T-helper 2 cell (primary cell): ENCODE measurements at places on chromosomes 7 and 10.

- no peak for DNase-seq
Measured at GRCh38 chr7:40675741-40676140, 540.9 kb downstream of the SUGCT start.

- no peak for DNase-seq
Measured at GRCh38 chr7:132381742-132382472, 194.4 kb downstream of the PLXNA4 start.

GRCh38 chr7:116525913-116526861 is 1.4 kb downstream of the CAV1 start:
- peak; percentile 26 for DNase-seq

- no peak for DNase-seq
Measured at GRCh38 chr7:158406364-158406763, 181.3 kb downstream of the PTPRN2 start.

DNA sequence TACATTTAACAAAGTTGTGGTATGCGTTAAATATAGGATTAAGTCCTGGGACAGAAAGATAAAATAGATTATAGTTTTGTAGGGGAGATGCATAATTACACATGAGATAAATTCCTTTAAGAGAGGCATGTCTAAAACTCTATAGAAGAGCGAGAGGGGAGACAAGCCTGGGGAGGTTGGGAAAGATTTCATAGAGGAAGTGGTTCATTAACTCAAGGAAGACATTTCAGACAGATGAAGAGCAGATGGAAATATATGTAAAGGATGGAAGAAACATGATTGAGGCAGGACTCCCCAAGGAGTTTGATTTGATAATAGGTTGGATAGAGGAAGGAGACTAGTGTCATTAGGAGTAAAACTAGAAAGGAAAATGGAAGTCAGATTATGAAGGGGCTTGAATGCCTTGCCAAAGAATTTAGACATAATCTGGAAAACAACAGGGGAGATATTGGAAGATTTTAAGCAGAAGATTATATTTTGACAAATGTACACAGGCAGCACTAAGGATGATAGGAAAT is 96.1 kb downstream of the PHTF2 start:
- DNase-seq = no peak

DNA sequence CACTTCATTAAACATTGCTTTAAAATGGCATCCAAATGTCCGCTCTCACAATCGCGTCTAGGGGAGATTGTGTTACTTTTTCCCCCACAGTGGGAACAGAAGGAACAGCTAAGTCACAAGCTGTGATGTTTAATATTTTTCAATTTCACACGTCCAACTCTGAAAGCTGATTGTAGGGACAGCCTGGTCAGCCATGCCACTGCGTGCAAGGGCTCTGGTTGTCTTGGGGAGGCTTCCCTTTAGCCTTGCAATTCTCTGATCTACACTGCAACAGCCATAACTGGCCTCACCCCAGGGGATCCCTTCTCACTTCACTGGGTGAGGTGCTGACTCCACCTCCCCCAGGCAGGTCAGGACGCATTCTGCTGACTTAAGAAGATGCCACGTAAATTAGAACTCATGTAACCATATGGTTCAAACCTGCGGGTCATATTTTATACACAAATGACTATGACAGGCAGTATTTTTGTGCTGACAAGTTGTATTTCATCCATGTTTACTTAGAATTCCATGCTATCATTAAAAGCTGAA is 425.2 kb upstream of the NFE2L3 start:
- no peak for DNase-seq

DNA sequence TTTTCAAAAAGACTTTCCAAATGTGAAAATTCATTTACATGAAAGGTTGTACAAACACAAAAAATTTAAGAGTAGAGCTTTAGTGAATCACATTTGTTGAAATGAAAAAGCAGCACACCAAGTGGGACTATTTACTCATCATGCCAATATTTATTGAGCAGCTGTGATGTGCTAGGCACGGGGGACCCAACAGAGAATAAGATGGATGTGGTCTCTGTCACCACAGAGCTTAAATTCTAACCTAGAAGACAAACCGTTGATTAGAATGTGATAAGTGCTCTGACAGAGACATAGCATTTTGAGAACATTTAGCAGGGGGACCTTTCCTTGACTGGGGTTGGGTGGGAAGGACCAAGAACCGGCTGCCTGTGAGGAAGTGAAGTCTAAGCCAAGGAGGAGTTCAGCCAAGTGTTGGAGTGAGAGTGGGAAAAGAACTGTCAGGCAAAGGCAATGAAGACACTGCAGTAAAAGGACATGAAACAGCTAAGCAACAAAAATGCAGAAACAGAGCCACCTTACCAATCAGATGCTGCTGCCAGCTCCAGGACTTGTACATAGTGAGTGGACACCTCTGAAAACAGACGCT is 19.1 kb downstream of the ADAM12 start:
- no peak for DNase-seq

GRCh38 chr10:3647074-3647473 is 137.9 kb downstream of the KLF6 start:
- no peak for DNase-seq

DNA sequence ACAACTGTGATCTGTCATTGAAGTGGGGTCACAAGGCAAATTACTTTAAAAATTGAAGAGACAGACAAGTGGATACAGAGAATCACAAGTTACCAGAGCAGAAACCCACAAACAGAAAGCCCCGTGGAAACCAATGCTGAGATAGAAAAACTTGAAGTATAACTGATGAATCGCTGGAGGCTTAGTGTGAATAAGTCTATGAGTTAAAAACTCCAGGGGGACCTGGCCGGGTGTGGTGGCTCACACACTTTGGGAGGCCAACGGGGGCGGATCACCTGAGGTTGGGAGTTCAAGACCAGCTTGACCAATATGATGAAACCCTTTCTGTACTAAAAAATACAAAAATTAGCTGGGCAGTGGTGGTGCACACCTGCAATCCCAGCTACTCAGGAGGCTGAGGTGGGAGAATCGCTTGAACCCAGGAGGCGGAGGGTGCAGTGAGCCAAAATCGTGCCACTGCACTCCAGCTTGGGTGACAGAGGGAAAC is 69.7 kb upstream of the ZNRF2 start:
- no peak for DNase-seq

GRCh38 chr10:95214793-95215192 is 20.8 kb downstream of the ACSM6 start:
- DNase-seq = no peak

GRCh38 chr7:41536873-41537665 is 165.8 kb downstream of the INHBA start:
- no peak for DNase-seq

- DNase-seq = no peak
Measured at GRCh38 chr7:15113752-15114151, 211.2 kb upstream of the DGKB start.

DNA sequence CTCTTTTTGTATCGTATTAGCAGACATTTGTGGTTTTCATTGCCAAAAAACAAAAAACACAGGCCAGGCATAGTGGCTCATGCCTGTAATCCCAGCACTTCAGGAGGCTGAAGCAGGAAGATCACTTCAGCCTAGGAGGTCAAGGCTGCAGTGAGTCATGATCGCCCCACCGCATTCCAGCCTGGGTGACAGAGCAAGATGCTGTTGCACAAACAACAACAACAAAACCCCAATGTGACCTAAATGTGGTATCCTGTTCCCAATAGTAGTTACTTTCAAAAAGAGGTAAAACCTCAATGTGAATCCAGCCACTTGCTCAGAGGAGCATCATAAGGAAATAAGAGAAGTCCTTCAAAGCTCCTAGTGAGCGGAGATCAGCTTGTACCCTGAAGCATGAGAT is 45.8 kb upstream of the SKAP2 start:
- DNase-seq = no peak

DNA sequence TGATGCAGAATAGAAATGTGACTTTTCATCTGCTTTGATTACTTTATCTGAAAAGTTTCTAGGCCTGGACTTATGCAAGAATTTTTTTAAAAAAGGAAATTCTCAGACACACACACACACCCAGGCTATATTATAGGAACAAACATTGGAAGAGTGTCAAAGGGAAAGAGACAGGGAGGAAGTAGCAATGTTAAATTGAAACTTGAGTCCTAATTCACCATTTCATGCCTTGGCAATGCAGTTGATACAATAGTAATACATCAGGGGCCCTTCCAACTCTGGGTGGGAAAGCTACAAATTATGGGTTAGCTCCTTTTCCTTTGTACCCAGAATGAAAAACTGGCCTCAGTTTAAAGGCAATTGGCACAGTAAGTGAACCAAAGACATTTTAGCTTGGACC is 258.0 kb upstream of the LYZL1 start:
- no peak for DNase-seq

- DNase-seq = no peak
Measured at GRCh38 chr7:2785071-2785500, 59.0 kb downstream of the GNA12 start.

DNA sequence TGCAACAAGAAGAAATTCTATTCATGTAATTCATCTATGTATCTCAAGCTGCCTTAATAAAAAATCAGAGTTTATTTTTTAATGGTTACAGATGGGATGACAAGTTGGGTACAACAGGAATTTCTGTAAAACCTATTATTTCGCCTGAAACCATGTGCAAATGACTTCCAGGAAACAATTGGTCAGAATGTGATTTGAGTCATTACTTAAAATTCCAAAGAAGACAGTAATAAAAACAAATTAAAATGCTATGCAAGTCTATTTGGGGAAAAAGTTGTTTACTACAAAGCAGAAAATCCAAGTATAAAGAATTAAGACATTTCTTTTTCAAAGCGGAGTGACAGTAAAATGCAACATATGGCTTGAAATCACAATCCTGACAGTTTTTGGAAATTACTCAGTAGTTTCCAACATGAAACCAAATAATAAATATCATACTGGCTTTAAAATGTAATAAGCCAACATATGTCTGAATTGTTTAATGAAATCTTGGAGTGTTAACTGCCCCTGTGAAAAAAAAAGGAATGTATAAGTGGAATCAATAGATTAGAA is 41.5 kb upstream of the SEMA3C start:
- no peak for DNase-seq

DNA sequence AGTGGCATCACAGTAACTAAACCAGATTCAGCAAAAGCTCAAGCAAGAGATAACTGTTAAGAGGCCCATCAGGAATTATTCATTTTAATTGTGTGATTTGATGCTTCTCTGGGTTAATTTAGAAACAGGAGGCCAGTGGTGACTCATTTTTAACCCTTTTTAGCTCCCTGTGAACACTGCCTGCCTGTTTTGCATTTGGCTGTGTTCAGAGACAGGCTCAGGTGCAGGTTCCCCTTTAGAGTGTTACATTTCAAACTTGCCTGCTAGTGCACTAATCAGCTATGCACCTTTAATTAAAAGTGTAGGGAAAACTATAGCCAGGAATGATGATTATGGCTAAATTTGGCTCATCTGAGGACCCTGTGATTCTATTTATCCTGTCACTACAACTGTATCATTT is 6.5 kb downstream of the STAMBPL1 start:
- no peak for DNase-seq

- no peak for DNase-seq
Measured at GRCh38 chr7:100759357-100760171, 26.2 kb downstream of the ZAN start.

DNA sequence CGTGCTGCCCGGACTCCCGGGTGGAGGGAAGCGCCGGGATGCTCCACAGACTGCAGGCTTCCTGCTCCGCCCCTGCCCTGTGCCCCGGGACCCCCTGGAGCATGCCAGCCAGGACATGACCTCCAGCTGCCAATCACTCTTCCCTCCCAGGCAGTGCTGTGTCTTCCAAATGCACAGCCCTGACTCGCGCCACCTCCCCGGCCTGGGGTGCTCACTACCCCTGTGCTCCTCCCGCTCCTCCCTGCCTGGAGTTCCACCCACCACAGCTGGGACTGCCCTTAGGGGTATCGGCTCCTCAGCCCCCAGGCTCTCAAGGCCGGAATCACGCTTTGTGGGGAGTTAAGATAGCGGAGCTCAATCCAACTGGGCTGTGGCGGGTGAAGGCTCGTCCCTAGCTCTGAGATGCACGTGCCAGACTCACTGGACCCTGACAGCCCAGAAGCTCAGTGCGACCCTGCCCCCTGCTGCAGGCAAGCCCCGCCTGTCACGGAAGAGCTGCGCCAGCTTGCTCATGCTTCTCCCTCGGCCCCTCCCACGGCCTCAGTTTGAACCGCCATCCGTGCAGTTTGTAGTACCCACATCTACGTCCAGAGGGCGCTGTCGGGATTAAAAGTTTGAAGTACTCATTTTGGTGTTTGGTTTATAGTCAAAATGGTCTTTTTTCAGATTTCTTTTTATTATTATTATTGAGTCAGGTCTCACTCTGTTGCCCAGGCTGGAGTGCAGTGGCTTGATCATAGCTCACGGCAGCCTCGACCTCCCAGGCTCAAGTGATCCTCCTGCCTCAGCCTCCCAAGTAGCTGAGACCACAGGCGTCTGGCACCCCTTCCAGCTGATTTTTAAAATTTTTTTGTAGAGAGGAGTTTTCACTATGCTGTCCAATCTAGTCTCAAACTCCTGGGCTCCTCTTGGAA is 142.5 kb upstream of the TCERG1L start:
- no peak for DNase-seq

DNA sequence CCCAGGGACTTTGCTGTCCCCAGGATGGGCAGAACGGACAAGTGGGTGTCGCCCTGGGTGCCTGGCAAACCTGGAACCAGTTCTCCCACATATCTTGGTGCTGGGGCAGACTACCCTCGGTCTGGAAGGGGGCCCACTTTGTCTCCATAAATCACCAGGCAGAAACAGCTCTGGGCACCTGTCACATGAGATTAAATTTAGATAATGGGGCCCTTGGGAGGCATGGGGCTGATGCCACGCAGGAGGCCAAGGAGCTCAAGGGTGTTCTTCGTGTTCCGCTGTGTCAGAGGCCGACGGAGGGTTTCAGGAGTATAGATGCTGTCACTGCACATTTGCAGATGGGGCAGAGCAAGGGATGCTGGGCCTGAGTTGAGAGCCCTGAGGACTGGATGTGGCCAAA is 72.7 kb downstream of the TMEM130 start:
- DNase-seq = no peak

DNA sequence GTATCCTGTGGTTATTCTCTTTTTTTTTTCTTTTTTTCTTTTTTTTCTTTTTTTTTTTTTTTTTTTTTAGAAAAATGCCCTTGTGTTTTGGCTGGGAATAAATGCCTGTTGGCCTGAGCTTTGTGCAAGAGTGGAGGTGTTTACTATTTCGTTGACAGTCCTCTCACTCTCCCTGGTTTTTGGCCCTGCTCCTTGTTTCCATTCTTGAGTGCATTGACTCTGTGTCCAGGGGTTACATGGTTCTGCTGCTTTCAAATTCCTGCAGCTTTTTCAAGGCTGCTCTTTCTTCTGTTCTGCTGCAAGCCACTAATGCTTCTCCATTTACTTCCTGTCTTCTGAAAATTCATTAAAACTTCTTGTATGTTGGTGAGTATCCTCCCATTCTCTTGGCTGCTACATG is 59.7 kb upstream of the TBX20 start:
- no peak for DNase-seq

- DNase-seq = peak; percentile 20
Measured at GRCh38 chr10:93482145-93482834, at the start of gene MYOF. MYOF (minus strand) TSS chr10:93482334; CDS start chr10:93482194, 140 bp downstream.

GRCh38 chr7:28161331-28161730 is 19.3 kb downstream of the JAZF1 start:
- no peak for DNase-seq

DNA sequence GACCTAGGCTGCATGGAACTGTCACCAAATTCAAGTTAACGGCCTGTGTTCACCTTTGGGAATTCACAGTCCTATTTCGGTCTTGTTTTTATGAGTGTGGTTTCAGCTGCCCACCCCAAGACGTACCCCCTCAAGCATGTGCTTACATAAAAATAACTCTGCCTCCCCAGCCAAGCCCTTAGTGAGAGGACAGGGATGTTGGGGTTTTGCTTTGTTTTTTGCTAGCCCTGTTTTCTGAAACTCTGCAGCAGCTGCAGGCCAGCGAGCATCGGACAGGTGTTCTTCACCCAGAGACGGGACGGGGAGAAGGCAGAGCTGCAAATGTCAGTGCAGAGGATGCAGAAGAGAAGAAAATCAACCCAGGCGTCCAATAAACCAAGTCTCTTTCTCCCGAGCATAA is 13.5 kb downstream of the CHST15 start:
- DNase-seq = no peak
